ENCODE measurements at places on chromosomes 7 and 10.

DNA sequence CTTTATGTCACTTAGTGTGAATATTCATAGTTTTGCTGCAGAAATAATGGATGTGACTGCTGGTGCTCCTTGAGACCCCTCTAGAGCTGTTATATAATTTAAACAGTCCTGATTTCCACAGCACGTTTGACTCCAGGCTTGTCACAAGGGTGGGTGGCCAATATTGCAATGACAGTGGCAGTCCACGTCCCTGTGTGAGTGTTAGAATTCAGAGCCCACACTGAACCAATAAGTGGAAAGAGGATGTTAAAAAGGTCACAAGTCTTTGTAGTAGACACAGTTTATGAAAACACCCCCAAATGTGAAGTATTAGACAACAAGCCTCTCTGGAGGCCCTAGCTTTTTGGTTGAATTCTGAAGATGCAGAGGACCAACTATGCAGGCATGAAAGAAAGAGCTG is 2.0 kb downstream of the PPP1R17 start:
- DNase-seq, result no peak

DNA sequence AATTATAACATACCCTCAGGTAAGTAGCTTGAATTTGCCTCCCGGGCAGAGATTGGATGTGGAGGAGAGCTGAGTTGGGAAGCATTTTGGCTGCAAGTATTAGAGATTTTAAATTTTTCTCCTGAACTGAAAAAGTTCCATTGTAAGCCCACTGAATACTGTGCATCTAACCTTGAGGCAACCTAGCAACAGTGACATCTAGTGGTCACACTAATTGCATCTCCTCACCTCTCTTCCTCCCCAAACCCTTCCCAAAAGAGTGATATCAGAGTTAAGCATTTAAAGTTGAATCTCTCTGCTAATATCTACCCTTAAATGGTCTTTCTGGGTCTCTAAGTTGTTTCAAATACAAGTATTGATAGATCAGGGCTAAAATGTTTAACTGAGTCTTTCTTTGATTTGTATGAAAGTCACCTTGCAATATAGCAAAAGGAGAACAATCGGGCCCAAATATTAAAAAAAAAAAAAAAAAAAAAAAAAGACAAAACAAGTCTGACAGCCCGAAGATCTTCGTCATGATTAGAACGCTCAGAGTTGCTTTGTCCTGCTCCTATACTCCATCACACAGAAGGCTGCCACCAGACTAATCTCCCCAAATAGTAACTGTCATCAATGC is 40.4 kb upstream of the DLX5 start:
- DNase-seq, result peak; percentile 58

GRCh38 chr10:86190291-86190690 is 176.3 kb downstream of the GRID1 start:
- no peak for DNase-seq

DNA sequence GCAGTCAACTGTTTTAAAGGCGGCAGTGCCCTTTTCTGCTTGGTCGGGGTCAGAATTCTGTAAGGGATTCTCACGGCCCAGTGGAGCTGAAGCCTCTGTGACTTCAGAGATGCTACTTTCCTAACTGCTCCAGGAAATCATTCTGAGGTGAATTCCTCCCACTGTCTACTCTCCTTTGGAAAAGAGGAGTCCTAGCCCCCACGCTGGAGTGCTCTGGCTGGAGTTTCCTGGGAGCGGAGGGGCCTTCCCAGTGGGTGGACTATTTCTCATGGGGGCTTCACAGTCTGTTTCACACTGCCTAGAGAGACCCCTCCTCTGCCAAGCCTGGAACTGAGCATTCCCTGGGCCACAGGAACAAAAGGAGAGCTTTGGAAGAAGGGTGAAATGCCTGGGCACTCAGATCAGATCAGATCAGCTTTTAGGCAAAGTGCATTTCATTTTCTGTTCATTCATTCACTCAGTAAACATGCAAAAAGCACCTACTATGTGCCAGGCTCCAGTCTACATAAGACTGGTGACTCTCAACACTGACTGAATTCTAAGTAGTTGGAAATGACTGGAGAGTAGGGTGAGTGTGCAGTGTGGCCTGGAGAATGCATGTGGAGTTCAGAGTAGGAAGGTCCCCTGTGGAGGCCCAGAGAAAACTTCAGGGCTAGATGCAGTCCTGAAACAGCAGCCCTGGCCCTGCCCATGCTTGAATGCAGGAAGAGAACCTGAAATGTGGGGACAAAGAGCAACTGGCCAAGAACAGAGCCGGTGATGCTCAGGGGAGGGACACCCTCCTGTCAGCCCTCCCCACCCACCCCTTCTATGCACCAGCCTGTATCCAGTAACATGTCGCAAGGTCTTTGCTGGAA is 12.2 kb downstream of the ZNF488 start:
- DNase-seq, result no peak

GRCh38 chr10:61903221-61903927 is 1.9 kb downstream of the ARID5B start:
- DNase-seq, result peak; percentile 82

- no peak for DNase-seq
These were observed 22.0 kb upstream of the ELFN1 start for GRCh38 chr7:1647961-1648672.

GRCh38 chr10:78349911-78350663 is 316.4 kb downstream of the RPS24 start:
- DNase-seq, result no peak

- DNase-seq, result no peak
These were observed 59.6 kb downstream of the ZNF277 start for GRCh38 chr7:112266141-112266540.

DNA sequence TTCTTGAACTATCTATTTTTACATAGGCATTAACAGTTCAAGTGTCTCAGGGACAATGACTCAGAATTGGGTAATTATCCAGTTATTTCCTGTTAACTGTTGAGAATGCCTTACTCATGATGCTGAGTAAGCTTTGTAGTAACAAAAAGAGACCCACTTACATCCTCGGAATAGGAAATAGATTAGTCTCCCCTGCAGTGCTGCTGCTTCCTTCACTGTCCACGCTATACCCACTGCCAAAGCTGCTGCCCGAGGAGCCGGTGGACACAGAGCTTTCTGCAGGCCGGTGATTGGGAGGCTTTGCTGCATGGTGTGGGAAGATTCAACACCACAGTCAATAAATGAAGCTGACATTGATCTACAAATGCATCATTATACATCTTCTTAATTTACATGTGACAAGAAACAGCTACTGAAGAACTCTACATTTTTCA is 357.1 kb downstream of the PCLO start:
- DNase-seq, result no peak

DNA sequence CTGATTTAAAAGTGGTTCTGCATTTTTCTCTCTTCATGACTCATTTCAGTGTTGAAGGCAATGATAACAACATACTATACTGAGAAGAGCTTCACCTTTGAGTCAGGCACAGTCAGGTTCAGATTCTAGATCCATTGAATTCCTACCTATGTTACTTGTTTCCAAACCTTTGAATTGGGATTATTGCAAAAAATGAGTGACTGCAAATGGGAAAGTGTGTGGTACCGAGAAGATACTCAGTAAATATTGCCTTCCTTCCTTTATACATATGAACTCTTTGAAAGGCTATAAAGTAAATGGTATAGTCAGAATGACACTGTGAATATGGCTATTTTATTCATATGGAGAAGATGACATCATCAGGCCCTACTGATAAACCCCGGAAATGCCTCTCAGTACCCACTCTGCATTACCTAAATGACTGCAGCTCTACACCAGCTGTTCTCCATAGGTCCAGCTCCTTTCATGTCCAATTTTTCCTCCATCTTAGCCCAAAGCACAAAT is 66.7 kb upstream of the FGL2 start:
- no peak for DNase-seq

- no peak for DNase-seq
These were observed 97.2 kb downstream of the PRKCQ start for GRCh38 chr10:6482737-6483357.

- no peak for DNase-seq
These were observed 412.4 kb upstream of the NRP1 start for GRCh38 chr10:33746836-33747268.

- DNase-seq, result no peak
These were observed 92.8 kb downstream of the DOCK1 start for GRCh38 chr10:126997801-126998590.

DNA sequence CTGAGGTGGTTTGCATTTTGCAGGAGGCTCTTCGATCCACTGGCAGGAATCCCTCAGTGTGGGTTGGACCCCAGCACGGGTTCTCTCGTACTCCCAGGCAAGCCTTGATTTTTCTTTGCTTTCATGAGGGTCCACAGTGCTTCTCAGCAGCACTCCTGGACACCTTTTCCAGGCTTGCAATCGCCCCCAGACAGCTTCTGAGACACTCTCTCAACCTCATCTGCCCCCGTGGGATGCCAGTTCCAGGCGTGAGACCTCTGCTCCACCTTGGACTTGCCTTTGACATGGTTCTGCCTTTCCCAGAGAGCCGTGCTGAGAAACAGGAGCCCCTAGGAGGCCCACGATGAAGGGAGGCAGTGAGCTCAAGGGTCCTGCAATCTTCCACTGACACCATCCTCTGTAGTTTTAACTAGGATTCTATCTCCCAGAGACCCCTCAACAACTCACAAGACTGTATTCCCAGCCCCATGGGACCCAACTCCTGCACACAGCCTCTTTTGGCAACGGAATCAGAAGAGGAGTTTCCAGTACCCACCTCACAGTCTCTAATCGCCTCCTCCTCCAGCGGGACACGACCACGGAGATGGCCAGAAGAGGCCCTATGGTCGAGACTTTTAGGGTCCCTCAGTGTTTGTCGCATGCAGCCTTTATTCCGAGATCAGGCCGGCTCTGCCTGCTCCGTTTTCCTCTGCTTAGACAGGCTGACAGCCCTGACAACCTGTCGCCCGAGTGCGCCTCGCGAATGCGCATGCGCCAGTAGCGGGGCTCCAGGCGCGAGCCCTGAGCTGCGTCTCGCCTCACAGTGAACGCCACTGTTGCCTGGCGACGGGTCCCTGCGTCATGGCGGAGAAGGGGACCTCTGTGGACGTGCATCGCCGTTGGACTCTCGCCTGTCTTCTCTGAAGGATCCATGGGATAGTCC is 26.0 kb upstream of the ZNF273 start:
- peak; percentile 39 for DNase-seq

- DNase-seq, result no peak
These were observed 58.7 kb downstream of the RGS10 start for GRCh38 chr10:119483839-119484238.

- DNase-seq, result no peak
These were observed 54.2 kb downstream of the METTL2B start for GRCh38 chr7:128530855-128531104.

DNA sequence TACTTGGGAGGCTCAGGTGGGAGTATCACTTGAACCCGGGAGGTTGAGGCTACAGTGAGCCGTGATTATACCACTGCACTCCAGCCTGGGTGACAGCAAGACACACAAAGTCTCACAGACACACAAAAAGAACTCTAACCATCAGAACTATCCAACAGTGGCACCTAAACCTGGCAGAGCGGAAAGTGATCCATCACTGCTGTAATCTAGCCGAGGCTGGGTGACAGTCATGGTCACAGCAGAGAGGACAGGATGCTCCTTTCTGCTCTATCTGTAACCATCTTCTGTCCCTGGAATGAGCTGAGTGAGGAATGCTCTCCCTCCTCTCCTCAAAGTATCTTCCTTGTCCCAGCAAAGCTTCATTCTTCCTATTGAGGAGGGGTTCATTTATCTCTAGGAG is 656.6 kb downstream of the LRMDA start:
- DNase-seq, result no peak

DNA sequence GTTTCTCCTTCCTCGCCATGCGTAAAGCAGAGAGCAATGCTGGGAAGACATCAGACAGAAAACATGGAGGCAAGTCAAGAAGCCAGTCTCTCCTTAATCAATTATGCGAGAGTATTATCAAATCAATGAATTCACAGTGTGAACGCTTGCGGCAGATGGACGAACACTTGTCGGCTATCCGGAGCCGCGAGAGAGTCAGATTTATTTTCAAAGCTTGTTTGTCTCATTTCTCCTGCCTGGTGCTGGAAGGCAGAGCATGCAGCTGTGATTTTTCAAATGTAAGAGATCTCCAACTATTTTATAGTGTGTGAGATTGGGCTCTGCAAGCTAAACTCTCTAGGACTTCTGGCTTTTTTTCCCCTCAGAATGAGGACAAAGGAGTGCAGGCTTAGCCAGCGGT is 252.3 kb downstream of the SNX10 start:
- DNase-seq, result no peak

DNA sequence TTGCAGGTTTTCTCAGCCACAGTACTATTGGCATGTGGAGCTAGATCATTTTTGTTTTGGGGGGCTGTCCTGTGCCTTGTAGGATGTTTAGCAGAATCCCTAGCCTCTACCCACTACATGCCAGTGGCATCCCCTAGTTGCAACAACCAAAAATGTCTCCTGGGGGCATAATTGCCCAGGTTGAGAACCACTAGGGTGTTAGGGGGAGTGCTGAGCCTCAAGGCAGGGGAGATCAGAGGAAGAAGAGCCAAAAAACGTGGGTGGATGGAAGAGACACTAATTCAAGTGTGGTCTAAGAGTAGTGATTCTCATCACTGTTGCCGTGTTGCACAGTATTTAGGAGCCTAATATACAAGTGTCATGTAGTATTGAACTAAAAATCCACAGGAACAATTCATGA is 31.7 kb upstream of the CCNY start:
- no peak for DNase-seq

DNA sequence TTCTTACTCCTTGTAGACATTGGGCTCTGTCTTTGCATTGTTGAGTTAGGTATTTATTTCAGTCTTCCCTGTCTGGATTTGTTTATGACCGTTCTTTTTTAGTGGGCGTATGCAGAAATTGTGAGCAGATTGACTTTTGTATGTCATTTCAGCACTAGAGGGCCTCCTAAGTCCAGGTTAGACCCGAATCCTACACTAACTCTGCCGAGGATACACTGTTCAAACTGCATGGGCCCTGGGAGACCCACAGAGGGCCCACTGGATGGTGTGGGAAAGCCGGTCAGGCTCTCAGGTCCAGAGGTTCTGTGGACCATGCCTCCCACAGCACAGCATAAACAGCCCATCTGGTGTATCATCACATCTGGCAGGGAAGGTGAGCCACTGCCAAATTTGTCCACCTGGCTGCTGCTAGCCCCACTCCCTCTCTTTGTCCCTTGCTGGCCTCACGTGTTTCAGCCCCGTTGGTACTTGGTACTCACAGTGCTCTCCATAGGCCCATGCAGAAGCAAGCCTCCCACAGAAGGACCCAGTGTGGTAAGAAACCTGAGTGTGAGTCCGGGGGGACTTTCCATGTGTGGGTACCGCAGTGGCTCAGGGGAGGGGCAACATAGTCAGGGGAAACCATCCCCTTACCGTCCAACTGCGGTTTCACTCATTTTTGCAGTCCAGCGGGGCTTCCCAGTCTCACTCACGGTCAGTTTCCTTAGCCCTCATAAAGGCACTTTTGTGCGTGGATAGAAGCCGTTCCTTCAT is 112.8 kb downstream of the APBB1IP start:
- DNase-seq, result no peak
